ENCODE measurements at places on chromosomes 12 and 14.

GRCh38 chr14:99270458-99271220, 1.4 kb downstream of the BCL11B start:
- no peak for DNase-seq

GRCh38 chr14:103111232-103111868, 11.9 kb upstream of the TNFAIP2 start:
- DNase-seq: no peak

DNA sequence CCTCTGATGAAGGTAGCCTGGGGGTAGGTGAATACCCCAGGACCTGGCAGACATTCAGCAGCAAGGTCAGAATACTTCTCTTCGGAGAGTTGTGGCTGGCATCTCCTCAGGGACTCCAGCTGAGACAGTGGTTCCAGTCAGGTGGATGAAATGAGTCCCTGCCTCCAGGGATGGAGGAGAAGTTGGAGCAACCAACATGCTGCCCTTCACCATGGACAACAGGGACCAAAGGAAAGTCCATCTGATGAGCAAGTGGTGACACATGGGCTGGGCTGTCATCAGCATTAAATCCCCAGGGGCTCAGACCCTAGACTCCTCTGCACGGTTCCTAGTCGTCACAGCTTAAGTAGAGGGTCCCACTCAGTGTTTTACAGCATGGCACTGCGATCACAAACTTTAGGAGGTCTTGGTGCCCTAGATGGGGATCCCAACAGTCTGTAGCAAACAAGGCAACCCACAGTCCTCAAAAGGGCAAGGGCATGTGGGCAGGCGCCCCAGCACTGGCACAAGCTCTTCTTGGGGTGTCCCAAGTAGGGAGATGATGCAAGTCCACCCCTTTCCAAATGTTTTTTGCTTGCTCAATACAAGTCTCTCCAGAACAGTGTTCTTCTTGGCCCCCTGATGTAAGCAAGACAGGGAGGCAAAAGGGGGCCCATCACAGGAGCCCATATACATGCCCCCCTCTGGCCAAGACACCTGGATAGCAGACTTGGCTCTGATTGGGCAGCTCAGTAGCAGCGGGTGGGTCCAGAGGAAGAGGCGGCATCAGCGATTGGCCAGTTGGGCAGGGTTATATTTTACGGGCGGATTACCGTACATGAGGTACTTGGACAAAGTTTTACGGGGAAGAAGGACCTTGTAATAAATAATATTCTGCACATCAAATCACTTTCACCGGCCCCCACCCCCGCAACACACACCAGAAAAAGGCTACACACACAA, 10.8 kb upstream of the CDH24 start:
- DNase-seq: no peak

GRCh38 chr14:100213587-100213955, 25.4 kb upstream of the YY1 start:
- no peak for DNase-seq

- DNase-seq: no peak
These were observed 1.6 kb downstream of the CD9 start for GRCh38 chr12:6201826-6202225.

- no peak for DNase-seq
These were observed 296.1 kb downstream of the TMEM132D start for GRCh38 chr12:129607756-129608155.

DNA sequence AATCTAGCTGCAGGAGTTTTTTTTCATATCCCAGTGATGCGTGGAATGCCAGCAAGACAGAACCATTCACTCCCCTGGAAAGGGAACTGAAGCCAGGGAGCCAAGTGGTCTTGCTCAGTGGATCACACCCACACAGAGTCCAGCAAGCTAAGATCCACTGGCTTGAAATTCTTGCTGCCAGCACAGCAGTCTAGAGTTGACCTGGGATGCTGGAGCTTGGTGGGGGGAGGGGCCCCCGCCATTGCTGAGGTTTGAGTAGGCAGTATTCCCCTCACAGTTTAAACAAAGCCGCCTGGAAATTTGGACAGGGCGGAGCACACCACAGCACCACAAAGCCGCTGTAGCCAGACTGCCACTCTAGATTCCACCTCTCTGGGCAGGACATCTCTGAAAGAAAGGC, 86.9 kb upstream of the STXBP6 start:
- no peak for DNase-seq

DNA sequence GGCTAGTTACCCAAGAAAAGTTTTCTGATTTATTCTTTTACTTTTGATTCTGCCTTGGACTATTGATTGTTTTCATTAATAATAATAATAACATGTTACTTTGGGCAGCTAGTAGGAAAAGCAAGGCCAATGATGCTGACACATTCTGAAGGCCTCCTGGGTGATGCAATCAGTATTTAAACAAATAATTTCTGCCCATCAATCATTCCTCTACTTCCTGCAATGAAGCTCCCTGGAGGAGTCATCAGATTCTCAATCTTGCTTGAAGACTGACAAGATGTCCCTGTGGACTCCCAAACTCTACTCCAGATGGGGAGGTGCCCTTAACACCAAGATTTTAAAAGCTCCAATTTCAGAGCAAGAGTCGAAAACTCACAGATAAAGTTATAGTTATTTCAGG, at the start of gene SPX:
SPX (plus strand) TSS at position 244 of the 400 bp plus-strand sequence. CDS start 177 bp downstream, outside the sequence.
- DNase-seq: no peak

DNA sequence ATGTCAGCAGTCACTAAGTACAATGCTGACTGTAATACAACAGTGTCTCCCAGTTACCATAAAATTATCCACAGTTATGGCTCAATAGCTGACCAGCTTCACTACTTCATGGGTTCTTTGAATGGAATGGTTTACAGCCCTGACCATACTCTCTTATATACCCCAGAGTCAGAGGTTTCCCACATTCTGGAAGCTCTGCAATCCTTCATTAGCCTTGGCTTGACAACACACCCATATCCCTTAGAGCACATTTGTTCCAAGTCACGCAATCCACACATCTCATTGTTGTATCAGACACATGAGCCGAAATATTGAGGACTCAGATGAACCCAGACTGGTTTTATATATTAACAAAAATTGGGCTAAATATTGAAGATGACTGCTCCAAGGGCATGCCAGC, 209.4 kb upstream of the PLXNC1 start:
- no peak for DNase-seq

- no peak for DNase-seq
These were observed 31.5 kb downstream of the MDM2 start for GRCh38 chr12:68839183-68840147.

- no peak for DNase-seq
These were observed 320.8 kb downstream of the ZFP36L1 start for GRCh38 chr14:68471964-68472508.

DNA sequence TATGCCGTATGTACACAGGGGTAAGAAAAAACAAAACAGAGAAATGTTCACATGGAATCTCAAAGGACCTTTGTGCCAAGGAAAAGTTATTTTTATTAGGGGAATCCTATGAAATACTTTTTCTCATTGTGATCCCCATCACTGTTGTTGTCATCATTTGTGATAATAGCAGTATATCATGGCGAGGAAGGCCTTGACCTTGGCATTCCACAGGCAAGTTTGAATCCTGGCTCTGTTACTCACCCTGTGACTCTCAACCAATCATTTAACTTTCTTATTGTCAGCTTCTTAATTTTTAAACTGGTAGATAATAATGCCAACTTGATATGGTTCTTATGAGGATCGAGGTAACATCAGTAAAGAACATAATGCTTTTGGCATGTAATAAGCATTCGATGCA, 142.2 kb upstream of the DDHD1 start:
- DNase-seq: no peak

- no peak for DNase-seq
These were observed 29.0 kb downstream of the SCYL2 start for GRCh38 chr12:100295764-100296555.

GRCh38 chr12:40156021-40156764, 50.3 kb upstream of the SLC2A13 start:
- DNase-seq: no peak

GRCh38 chr12:11769723-11770514, 120.4 kb downstream of the ETV6 start:
- DNase-seq: no peak

- DNase-seq: no peak
These were observed 628 bp downstream of the SNRPF start for GRCh38 chr12:95859344-95859816.

- DNase-seq: no peak
These were observed 149.4 kb downstream of the BCL11B start for GRCh38 chr14:99122521-99123125.

- DNase-seq: no peak
These were observed 336.1 kb downstream of the MED13L start for GRCh38 chr12:115941362-115941761.

GRCh38 chr14:59305836-59306555, 117.5 kb downstream of the DAAM1 start:
- DNase-seq: no peak

- no peak for DNase-seq
These were observed 78.9 kb upstream of the DICER1 start for GRCh38 chr14:95236221-95236620.

- peak; percentile 4 for DNase-seq
These were observed at the start of gene TBC1D30 for GRCh38 chr12:64824500-64825142. Gene TBC1D30, plus strand, starts transcription at chr12:64824647. Its CDS starts 233 bp downstream, at chr12:64824880.

DNA sequence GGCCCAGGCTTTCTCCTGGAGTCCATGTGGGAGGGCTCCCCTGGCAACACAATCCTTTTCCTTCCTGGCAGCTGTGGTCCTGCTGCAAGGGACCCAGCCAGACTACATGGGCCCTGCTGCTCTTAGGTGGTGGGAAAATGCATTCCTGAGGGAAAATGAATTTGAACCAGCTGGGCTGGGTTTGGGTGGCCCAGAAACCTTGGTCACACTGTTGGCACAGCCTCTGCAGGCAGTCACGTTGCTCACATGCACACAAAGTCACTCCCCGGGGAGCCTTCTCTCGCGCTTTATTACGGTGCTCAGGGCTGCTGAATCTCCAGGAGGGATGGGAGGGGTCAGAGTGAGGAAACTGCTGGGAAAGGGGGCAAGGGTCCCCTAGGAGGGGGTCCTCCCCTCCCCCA, 17.2 kb downstream of the PLEKHG3 start:
- DNase-seq: no peak

GRCh38 chr14:53529519-53529918, 376.4 kb upstream of the DDHD1 start:
- DNase-seq: no peak

DNA sequence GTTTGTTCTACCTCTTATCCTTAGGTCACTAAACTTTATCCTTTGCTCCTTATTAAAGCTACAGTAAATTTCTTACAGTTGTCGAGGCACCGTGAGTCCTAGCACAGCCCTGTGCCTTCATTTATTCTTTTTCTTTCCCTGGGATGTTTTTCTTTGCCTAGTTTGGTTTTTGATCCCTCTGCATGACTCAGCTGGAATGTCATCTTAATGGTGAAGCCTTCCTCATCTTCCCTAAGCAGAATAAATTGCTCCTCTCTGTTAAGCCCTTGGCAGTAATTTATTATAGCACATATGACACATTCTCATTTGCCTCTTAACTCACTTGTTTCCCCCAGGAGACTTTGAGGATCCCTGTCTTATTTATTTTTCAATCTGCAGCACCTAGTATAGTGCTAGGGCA, 16.6 kb downstream of the ACTR10 start:
- DNase-seq: no peak

- no peak for DNase-seq
These were observed 139.8 kb downstream of the NEDD1 start for GRCh38 chr12:97046901-97047300.

GRCh38 chr12:52082988-52083637, 3.6 kb downstream of the SMIM41 start:
- DNase-seq: peak; percentile 56

GRCh38 chr14:65791191-65791981, 378.9 kb downstream of the FUT8 start:
- no peak for DNase-seq

Measured in activated T-cell treated with anti-CD3 and anti-CD28 coated beads for 24 hours (primary cell).